Cerebellar nuclear complex (tissue), 1 donor: ENCODE measurements at places on chromosomes 16 and 17.

- DNase-seq: no peak
Measured at GRCh38 chr16:23829454-23829853, 6.3 kb upstream of the PRKCB start.

- no peak for DNase-seq
Measured at GRCh38 chr17:35486920-35487732, 38.6 kb upstream of the SLFN13 start.

DNA sequence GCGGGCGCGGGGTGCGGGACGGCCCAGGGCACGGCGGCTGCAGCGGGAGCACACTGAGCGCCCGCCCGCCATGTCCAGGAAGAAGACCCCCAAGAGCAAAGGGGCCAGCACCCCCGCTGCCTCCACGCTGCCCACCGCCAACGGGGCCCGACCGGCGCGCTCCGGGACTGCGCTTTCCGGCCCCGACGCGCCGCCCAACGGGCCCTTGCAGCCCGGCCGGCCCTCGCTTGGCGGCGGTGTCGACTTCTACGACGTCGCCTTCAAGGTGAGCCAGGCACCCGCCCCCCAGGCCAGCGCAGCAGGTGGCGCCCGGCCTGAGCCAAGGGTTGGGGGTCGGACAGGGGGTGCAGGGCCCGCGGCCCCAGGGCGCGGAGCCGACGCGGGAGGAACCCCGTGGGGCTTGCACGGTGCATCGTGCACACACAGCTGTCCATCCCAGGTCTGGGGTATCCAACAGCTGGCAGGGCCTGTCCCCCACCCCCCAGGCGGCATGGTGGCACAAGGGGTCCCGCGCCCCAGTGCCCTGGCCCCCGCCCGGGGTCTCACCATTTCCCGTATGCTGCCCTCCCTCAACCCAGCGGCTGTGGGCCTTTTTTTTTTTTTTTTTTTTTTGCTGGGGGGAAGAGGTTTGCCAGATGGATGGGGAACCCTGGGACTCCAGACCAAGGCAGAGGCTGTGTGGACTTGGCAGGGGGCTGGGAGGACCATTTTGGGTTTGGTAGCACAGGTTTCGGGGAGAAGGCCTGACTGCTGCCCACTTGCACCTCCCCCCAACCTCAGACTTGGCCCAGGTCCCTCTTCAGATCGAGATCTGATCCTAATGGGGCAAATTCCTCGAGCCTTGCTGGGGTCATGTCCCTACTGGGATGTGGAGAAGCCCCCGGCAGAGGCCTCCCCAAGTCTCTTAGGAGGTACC, 547 bp downstream of the RAB26 start:
- no peak for DNase-seq

GRCh38 chr17:6035801-6036394, 34.3 kb upstream of the WSCD1 start:
- DNase-seq: no peak

DNA sequence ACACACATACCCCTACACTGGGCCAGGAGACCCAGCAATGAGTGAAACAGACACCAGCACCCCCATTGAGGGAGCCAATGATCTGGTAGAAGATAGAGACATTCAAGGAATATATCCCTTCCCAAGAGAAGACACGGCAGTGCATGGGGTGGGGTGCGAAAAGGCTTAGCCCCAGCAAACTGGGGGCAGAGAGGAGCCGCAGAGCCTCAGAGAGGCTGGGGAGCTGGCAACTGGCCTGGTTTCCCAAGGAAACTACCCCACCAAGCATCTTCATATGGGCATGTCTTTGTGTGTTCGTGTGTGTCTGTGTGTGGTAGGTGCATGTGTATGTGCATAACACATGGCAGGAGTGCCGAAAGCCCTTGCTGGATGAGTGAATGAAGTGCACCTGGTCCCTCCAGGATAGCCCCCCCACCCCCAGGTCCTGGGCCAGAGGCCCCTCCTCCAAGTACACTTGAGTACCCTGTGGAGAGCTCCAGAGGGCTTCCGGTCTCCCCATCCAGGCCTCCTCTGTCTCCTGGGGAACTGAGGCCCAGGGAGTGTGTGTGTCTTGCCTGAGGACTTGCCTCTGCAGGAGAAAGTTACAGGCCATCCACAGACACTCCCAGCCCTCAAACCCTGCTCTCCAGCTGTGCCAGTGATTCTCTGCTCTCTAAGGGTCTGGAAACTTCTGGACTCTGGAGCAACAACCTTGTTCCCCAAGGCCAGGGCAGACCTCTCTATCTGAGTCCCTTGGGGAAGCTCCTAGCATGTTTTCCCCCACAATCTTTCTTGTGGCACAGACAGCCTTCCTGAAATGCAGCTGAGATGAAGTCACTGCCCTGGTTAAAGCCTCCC, 15.9 kb downstream of the TBX2 start:
- no peak for DNase-seq

DNA sequence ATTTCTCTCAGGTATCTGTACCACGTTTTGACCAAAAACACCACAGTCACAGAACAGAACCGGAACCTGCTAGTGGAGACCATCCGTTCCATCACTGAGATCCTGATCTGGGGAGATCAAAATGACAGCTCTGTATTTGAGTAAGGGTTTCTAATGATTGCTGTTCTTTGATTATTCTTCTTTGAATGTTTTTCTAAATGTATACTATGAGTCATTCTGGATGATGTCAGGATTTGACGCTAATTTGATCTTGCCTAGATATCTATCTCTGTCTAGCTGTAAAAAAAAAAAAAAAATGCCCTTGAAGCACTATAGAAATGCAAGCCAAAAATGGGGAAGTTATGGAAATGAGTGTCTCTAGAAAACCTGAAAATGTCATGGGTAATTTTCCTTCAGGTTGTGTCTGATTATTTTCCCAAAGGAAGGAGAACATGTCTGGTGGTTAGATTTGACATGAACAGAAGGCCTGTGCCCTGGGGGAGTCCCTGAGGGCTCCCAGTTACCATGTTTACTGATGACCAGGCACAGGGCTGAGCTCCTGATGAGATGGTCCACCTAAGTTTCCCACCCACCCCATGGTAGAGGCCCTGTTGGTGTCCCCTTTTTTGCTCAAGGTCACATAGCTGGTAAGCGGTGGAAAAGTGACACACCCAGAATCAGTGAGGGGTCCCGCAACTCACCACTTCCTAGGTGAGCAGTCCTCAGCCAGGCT, 13.6 kb downstream of the CLEC16A start:
- DNase-seq: no peak

DNA sequence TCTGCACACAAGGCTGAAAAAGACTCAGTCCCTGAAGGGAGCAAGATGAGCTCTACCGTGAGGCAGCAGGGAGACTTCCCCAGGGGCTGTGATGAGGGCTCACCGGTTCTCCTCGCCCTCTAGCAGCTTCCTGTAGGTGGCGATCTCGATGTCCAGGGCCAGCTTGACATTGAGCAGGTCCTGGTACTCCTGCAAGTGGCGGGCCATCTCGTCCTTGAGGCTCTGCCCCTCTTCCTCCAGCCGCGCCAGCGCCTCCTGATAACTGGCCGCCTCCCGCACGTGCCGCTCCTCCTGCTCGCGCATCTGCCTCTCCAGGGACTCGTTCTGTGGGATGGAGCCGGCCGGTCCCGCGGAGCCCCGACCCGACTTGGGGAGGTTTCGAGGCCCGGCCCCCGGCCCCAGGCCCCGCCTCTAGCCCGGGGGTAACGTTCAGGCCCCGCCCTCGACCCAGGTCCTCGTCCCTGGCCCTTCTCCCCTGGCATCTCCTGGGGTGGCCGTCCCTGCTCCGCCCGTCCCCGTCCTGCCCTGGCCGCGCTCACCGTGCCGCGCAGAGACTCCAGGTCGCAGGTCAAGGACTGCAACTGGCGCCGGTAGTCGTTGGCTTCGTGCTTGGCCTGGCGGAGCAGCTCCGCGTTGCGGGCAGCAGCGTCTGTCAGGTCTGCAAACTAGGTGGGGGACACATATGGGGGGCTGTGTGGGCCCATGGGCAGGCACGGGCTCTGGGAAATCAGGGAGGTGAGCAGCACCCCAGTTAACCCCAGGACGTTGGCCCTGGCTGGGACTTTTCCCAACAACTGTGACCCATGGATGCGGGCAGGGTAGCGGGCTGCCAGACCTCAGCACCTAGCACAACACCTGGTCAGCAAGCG, 3.9 kb downstream of the GFAP start:
- DNase-seq: no peak

GRCh38 chr17:40347319-40348135, 17.0 kb downstream of the GJD3 start:
- DNase-seq: no peak

DNA sequence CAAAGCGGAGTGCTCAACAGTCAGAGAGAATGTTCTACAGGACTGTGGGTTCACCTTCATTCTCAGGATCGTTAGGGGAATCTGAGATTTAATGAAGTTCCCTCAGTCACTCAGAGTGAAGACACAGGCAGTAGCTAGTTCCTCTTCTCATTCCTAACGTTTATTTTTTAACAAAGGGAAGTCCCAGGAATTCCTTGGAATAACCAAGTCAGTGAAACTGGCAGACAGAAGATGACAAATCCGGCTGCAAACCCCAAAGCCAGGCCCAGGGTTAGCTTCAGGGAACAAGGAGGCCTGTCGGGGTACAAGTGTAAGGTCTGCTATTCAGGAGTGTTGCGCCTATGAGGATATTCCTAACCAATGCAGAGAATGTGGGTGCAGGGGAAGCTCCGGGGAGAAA, 42.0 kb downstream of the COTL1 start:
- no peak for DNase-seq

DNA sequence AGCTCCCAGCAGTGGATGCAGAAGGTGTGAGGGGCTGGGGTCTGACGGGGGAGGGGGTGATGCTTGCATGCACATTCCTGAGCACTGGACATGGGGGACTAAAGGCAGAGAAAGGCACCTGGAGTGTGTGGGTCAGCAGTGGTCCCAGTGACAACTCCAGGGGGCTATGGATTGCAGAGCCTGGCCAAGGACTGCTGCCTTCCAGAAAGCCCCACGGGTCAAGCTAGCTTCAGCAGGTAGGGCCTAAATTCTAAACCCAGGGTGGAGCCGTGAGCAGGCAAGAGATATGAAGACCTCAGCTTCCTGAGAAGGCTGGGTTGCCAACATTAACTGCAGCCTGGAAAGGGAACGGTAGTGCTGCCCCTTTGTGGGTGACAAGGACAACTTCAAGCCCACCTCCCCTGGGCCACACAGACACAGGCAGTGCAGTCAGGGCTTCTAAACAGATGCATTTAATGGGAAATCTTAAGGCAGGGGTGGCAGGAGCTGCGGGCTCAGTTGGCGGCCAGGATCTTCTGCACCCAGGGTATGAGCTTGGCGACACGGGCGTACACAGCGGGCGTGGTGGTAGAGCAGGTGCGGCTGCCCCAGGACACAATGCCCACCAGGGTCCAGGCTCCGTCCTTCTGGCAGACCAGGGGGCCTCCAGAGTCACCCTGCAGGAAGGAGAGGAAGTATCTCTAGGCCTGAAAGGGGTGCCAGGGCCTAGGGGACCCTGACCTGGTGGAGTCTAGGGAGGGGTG, 3.1 kb downstream of the CTRB2 start:
- DNase-seq: no peak
